ENCODE measurements at places on chromosomes 2 and 18. TPM values are rescaled to one million over a fixed set of nuclear protein-coding genes. Genes with fewer than 3 reads are reported as not detected.

DNA sequence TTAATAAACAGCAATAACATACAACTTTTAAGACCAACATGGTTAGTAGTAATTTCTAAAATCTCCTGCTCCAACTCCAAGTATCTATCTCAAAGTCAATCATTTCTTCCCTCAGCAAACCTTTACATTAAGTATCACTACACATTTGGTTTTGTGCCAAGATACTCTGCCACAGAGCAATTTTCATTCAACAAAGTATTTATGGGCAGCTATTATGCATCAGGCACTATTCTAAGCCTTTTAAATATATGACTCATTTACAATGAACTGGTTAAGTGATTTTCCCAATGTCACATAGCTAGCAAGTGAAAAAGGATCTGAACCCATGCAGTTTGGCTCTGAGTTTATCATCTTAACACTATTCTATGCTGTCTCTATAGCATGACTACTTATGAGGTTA, 264.3 kb downstream of the NOL4 start:
- no peak overlapping the region for H3K4me3 ChIP-seq
- no peak overlapping the region for H3K27ac ChIP-seq
- no peaks in the 10 kb centered on the region for H3K27me3 ChIP-seq
- H3K36me3 ChIP-seq = no peaks in the 10 kb centered on the region
- no peaks in the 10 kb centered on the region for H3K4me1 ChIP-seq

GRCh38 chr2:208479342-208479741, 72.8 kb downstream of the PTH2R start:
- no peaks in the 10 kb centered on the region for H3K36me3 ChIP-seq
- H3K27ac ChIP-seq = no peak overlapping the region
- peaks cover 2% of the 10 kb centered on the region for H3K27me3 ChIP-seq
- H3K4me1 ChIP-seq = no peaks in the 10 kb centered on the region
- DNase-seq = no peak
- H3K4me3 ChIP-seq = no peak overlapping the region

- no peak overlapping the region for H3K27ac ChIP-seq
- peaks cover 5% of the 10 kb centered on the region for H3K27me3 ChIP-seq
Measured at GRCh38 chr18:61833978-61834377, 58.8 kb downstream of the RNF152 start.

DNA sequence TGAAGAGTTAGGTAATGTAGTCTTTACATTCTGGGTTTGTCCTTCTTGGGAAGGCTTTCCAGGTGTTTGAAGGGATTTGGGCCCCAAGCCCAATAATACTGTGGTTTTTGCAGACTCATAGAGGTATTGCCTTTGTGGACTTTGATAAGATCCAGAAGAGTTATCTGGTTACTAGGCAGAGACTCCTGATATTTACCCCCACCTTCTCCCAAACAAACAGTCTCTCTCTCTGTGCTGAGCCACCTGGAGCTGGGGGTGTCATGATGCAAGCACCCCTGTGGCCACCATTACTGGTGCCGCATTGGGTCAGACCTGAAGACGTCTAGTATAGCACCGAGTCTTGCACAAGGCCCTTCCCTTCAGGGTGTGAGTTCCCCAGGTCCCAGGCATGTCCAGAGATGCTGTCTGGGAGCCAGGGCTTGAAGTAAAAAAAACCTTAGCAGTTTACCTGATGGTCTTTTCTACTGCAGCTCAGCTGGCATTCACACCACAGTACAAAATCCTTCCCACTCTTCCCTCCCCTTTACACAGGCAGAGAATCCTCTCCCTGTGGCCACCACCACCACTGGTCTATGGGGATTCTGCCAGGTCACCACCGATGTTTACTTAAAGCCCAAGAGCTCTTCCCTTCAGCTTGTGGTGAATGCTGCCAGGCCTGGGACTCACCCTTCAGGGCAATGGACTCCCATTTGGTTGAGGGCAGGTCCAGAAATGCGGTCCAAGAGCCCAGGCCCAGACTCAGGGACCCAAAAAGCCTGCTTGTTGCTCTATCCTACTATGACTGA, 22.2 kb upstream of the FAM228A start:
- no peak overlapping the region for H3K27ac ChIP-seq
- DNase-seq = no peak
- H3K4me3 ChIP-seq = no peak overlapping the region
- H3K4me1 ChIP-seq = no peaks in the 10 kb centered on the region
- H3K36me3 ChIP-seq = peaks cover 7% of the 10 kb centered on the region

- no peaks in the 10 kb centered on the region for H3K27me3 ChIP-seq
- H3K27ac ChIP-seq = no peak overlapping the region
- no peak overlapping the region for H3K4me3 ChIP-seq
- DNase-seq = no peak
- peaks cover 22% of the 10 kb centered on the region for H3K4me1 ChIP-seq
Measured at GRCh38 chr2:181041661-181042060, 61.3 kb downstream of the UBE2E3 start.

DNA sequence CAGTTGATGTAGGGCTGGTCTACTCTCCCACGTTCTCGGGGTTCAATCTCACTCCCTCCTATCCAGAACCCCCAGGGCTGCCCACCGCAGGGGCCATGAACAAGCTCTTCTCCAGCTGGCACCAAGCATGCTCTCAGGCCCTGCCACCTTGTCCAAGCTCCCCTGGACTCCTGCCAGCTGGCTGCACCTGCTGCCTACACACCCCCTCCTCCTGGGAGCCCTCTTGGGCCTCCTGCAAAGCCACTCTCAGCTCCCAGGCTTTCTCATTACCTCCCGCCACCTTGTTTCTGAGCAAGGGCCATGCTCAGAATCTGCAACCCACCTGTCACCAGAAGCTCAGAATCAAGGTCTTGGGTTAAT, 56.0 kb downstream of the HDAC4 start:
- H3K36me3 ChIP-seq = peaks cover 28% of the 10 kb centered on the region
- no peaks in the 10 kb centered on the region for H3K27me3 ChIP-seq

- no peak overlapping the region for H3K4me3 ChIP-seq
- H3K27me3 ChIP-seq = no peaks in the 10 kb centered on the region
- no peak for DNase-seq
- no peak overlapping the region for H3K27ac ChIP-seq
- no peaks in the 10 kb centered on the region for H3K36me3 ChIP-seq
Measured at GRCh38 chr2:31267437-31268120, 33.6 kb downstream of the EHD3 start.

GRCh38 chr2:104868505-104868866, 14.6 kb downstream of the POU3F3 start:
- peaks cover 15% of the 10 kb centered on the region for H3K4me1 ChIP-seq
- peaks cover 90% of the 10 kb centered on the region for H3K27me3 ChIP-seq
- no peak for DNase-seq
- no peak overlapping the region for H3K27ac ChIP-seq
- H3K36me3 ChIP-seq = no peaks in the 10 kb centered on the region

DNA sequence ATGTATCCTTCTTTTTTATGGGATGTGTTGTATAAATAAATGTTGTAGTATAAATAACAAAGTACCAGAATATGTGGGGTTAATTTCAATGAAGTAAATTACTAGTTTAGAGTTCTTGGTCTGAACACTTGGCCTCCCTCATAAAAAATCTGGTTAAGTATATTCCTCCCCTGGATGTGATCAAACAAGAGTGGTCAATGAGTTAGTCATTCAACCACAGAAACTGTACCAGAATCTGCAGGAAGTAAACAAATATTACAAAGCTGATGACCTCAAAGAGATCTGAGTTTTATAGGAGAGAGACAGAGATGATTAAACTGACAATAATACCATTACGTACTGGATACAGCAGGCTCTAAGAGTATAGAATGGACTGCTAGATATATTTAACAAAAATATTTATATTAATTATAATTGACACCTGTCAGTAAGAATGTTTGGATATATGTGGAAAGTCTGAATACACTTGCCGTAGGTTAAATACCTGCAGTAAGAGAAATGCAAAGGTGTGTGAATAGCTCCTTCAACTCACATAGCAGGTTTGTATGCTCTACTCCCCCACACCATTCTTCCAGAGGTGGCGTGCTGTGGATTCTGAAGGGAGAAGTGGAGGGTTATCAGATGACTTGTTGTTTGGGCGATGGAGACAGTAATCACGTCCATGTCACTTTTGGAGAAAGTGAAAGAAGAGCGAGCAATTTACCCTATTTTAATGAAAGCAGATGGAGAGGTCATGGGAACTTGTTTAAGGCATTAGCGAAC, 108.3 kb upstream of the LRATD1 start:
- no peak overlapping the region for H3K4me3 ChIP-seq
- no peaks in the 10 kb centered on the region for H3K4me1 ChIP-seq
- H3K36me3 ChIP-seq = no peaks in the 10 kb centered on the region
- no peak overlapping the region for H3K27ac ChIP-seq
- H3K27me3 ChIP-seq = no peaks in the 10 kb centered on the region

GRCh38 chr2:192932376-192932775, 737.6 kb upstream of the TMEFF2 start:
- DNase-seq = no peak
- no peaks in the 10 kb centered on the region for H3K4me1 ChIP-seq
- no peaks in the 10 kb centered on the region for H3K36me3 ChIP-seq
- H3K4me3 ChIP-seq = no peak overlapping the region

DNA sequence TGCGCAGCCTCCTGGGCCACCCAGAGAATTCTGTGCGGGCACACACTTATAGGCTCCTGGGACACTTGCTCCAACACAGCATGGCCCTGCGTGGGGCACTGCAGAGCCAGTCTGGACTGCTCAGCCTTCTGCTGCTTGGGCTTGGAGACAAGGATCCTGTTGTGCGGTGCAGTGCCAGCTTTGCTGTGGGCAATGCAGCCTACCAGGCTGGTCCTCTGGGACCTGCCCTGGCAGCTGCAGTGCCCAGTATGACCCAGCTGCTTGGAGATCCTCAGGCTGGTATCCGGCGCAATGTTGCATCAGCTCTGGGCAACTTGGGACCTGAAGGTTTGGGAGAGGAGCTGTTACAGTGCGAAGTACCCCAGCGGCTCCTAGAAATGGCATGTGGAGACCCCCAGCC, 11.8 kb upstream of the TTLL4 start:
- H3K27ac ChIP-seq = no peak overlapping the region
- H3K36me3 ChIP-seq = no peaks in the 10 kb centered on the region
- H3K27me3 ChIP-seq = no peaks in the 10 kb centered on the region
- H3K4me3 ChIP-seq = no peak overlapping the region

Gene PLCD4
- 0.30 TPM for total RNA-seq

Gene IL1F10
- not detected for total RNA-seq

Gene KLHL29
- 3.5 TPM for total RNA-seq

Gene CAVIN2
- total RNA-seq = not detected

Gene CYP20A1
- 27.1 TPM for total RNA-seq

Gene TDRD15
- total RNA-seq = not detected
